ENCODE measurements at places on chromosomes 16 and 17. TPM values are rescaled to one million over a fixed set of nuclear protein-coding genes. Genes with fewer than 3 reads are reported as not detected.

DNA sequence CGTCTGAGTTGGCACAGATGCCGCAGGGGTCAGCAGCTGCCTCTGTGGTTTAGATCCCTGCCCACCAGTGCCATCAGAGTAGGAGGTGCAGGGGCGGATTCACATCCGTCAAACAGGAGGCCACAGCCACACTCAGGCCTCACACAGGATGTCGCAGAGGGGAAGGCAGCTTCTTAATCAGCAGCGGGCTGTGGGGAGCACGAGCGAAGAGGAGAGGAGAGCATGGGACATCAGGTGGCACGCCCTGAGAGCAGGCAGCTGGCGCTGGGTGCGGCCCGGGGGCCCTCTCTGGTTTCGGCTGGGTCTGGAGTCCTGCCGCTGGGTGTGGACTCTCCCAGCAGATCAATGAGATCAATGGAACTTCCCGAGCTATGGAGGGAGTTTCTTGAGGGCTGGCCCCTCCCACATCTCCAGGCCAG is 9.6 kb downstream of the LLGL2 start:
- peak; percentile 26 for DNase-seq
- no peaks in the 10 kb centered on the region for H3K27me3 ChIP-seq
- no peak overlapping the region for H3K27ac ChIP-seq
- no peaks in the 10 kb centered on the region for H3K36me3 ChIP-seq
- H3K4me1 ChIP-seq = peaks cover 11% of the 10 kb centered on the region

GRCh38 chr16:78505544-78506366 is 406.3 kb downstream of the WWOX start:
- H3K4me1 ChIP-seq = peaks cover 3% of the 10 kb centered on the region
- no peak overlapping the region for H3K27ac ChIP-seq
- no peak overlapping the region for H3K4me3 ChIP-seq
- no peak for DNase-seq
- H3K27me3 ChIP-seq = no peaks in the 10 kb centered on the region

GRCh38 chr17:32774695-32775084 is 102.2 kb downstream of the MYO1D start:
- H3K27me3 ChIP-seq = no peaks in the 10 kb centered on the region
- DNase-seq = no peak
- H3K4me1 ChIP-seq = no peaks in the 10 kb centered on the region
- no peak overlapping the region for H3K27ac ChIP-seq

DNA sequence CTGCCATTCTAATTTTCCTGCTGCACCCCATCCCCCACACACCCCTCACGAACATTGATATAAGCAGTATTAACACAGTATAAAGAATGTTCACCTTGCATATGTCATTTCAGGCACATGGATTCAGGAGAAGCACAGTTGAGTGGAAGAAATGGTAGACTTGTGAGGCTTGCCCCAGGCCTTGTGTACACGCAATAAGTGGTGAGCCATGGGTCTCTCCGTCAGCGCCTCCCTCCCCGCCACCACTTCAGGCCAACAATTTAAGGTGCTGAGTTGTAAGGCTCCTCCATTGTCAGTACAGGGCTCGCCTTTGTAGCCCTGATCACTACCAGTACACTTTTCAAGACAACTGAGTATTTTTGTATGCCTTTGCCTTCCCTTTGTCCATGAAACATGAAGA is 12.2 kb upstream of the CLEC18C start:
- DNase-seq = no peak
- H3K36me3 ChIP-seq = peaks cover 11% of the 10 kb centered on the region
- H3K27me3 ChIP-seq = no peaks in the 10 kb centered on the region
- no peak overlapping the region for H3K4me3 ChIP-seq
- H3K27ac ChIP-seq = no peak overlapping the region

Gene JUP
- total RNA-seq = 31.7 TPM

Gene ZPBP2
- total RNA-seq = 0.67 TPM

DNA sequence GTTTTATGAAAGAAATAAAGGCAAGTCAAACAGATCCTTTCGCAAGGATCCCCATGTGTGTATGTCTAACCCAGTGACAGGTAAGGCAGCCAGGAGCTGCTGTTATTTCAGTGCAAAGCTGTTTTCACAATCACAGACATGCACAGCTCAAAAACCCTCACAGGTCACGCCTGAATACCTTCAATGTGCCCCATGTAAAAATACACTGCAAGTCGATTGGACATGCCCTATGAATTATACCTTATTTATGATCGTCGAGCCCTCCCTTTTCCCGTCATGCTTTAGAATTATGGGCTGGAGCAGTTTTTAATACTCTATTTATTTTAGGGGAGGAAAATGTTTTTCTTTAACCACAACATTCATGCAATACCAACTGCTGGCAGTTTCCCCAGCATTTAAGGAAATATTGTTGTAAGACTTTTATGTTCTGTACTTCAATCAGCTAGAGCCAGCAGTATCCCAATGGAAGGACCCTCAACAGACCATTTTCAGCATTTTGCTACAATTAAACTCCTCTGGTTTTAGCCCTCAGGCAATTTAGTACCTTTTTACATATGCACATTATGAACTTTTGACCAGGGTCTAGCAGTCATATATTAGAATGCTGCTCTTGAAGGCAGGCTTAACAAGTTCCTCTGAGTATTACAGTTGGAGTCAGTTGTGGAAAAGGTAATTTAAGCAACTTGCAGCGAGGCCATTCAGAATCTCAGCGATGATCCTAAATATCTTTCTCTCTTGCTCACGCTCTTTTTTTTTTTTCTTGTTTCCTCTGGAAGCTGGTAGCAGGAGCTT is 362.2 kb downstream of the WWOX start:
- DNase-seq = no peak
- no peak overlapping the region for H3K27ac ChIP-seq
- no peaks in the 10 kb centered on the region for H3K4me1 ChIP-seq
- H3K27me3 ChIP-seq = no peaks in the 10 kb centered on the region

GRCh38 chr17:17533901-17534441 is 37.8 kb upstream of the RASD1 start:
- no peak overlapping the region for H3K4me3 ChIP-seq
- no peaks in the 10 kb centered on the region for H3K4me1 ChIP-seq
- no peak overlapping the region for H3K27ac ChIP-seq
- H3K27me3 ChIP-seq = no peaks in the 10 kb centered on the region

DNA sequence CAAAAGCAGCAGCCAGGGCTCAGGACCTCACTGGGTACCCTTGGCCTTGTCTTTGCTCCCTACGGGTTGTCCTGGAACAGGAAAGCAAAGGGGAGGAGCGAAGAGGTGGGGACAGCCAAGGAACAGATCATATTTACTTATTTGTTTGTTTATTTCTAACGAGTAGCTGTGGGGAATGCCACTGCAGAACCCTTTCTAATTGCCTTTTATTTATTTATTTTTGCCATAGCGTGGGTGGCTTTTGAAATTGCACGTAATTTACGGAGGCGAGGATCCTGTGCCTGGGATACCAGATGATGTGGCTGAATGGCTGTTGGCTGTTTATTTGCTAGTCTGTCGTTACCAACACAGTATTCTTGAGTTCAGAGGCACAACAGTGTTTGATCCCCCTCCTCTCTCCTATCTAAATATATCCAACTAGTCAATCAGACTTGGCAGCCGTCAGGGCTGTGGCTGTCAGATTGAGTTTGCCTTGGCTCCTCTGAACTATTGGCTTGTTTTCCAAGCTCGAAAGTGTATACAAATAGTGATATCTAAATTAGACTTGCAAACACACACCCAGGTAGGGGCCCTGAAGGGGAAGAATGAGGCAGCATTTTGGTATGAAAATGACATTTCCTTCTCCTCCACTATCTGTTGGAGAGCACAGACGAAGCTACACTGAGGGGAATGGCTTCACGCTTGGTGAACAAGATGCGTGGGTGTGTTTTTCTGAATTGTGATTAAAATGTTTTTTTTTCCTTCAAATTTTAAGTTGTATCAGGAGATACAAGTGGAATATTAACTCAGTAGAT is 110.4 kb downstream of the MSI2 start:
- DNase-seq = no peak
- peak overlapping the region; percentile 67 for H3K27ac ChIP-seq
- peaks cover 52% of the 10 kb centered on the region for H3K4me1 ChIP-seq
- H3K27me3 ChIP-seq = no peaks in the 10 kb centered on the region
- no peaks in the 10 kb centered on the region for H3K36me3 ChIP-seq
